ENCODE measurements at places on chromosomes 5 and 9.

DNA sequence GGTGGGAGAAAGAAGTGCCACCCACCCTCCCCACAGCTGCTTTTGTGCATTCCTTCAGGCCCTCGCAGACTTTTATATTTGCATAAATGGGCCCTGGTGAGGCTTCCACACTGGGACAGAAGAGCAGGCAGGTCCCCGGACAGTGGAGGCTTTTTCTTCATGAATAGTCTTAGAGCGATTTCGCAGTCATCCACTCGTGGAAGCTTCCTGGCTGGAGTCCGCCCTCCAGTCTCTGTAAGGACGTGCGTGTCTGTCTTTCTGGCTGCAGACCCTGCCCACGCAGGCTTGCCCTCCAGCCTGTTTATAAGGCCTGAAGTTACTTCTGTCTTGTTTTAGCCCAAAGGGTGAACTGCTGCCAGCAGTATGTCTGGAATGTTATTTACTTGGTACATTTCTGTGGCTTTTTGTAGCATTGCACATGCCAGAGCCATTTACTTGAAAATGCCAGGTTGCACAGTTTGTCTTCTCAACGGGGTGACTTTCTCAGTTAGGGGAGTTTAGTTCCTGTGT is 195.7 kb downstream of the AOPEP start:
- peak; percentile 83 for DNase-seq

- no peak for DNase-seq
These were observed 56.8 kb downstream of the UGCG start for GRCh38 chr9:111953444-111953843.

DNA sequence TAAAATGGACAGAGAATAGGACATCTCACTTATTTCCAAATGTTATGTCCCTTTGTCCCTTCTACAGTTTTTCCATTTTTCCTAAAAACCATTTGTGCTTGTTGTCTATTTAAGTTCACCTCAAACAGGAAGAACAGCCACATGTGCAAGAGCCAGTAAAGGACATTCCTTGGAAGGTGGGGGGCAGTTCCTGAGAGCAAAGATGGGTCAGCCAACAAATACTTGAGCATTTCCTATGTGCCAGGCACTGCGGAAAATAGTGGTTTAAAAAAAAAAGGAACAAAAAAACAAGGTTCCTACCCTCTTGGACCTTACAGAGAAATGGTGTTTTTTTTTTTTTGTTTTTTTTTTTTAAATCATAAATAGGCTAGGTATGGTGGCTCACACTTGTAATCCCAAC is 26.8 kb downstream of the ANP32B start:
- no peak for DNase-seq

- peak; percentile 9 for DNase-seq
These were observed 558 bp downstream of the GRPEL2 start for GRCh38 chr5:149345892-149346222.

DNA sequence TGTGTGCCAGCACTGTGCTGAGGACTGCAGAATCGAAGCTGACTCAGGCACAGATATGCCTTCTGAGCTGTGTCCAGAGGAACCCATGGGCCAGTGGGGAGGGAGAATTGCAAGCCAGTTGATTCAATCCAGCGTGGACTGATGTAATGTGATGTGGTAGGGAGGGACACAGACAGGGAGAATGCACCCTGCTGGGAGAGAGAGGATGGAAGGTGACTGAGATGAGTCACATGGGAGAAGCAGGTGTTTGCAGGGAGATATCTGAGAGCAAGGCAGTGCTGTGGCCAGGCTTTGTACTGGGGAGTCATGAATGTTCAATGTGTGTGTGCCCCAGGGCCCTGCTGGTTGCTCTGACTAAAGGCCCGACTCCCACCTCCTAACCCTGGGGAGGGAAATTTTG is 75.7 kb downstream of the IRX1 start:
- no peak for DNase-seq

GRCh38 chr9:36623280-36623679 is 50.6 kb downstream of the MELK start:
- no peak for DNase-seq
